ENCODE measurements at places on chromosomes 16 and 17.

- no peak for DNase-seq
These were observed 14.7 kb upstream of the SEZ6 start for GRCh38 chr17:29020576-29020975.

- DNase-seq, result no peak
These were observed 9.3 kb downstream of the UBE2G1 start for GRCh38 chr17:4357030-4357628.

GRCh38 chr17:64095144-64095882, 34.6 kb downstream of the ERN1 start:
- no peak for DNase-seq

DNA sequence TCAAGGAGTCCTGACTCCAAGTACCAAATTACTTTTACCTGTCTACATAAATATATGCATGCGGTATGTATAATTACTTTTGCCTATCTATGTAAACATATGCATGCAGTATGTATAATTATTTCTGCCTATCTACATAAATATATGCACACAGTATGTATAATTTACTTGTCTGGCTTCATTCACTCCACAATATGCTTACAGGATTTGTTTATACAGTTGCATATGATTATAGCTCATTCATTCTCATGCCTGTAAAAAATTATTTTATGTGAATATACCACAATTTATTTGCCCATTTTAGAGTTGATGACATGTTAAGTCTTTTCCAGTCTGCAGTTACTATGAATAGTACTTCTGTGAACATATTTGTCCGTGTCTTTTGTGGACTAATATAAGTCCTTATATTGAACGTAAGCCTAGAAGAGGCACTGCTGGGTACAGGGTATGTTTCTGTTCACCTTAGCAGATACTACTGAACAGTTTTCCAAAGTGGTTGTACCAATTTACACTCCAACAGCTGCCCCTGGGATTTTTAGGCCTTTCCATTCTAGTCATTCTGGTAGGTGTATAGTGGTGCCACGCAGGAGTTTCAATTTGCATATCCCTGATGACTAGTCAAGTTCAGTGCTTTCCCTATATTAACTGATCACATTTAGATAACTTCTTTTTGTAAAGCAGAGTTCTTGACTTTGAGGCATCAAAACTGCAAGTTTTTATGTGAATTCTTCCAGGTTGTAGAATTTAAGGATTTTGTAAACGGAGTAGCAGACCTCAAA, 47.0 kb downstream of the MARVELD3 start:
- DNase-seq, result no peak

- DNase-seq, result peak; percentile 69
These were observed 7.3 kb downstream of the FMNL1 start for GRCh38 chr17:45228763-45229539.

DNA sequence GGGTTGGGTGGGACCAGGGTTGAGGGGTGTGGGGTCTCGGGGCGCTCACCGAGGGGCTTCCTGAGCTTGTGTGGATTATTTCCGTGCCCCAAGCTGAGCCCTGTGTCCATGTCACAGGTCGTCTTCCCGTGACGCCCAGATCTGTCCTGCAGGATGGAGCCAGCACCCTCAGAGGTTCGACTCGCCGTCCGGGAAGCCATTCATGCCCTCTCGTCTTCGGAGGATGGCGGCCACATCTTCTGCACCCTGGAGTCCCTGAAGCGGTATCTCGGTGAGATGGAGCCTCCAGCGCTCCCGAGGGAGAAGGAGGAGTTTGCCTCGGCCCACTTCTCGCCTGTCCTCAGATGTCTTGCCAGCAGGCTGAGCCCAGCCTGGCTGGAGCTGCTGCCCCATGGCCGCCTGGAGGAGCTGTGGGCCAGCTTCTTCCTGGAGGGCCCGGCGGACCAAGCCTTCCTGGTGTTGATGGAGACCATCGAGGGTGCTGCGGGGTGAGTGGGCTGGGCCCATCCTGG, 1.0 kb downstream of the TELO2 start:
- peak; percentile 70 for DNase-seq

DNA sequence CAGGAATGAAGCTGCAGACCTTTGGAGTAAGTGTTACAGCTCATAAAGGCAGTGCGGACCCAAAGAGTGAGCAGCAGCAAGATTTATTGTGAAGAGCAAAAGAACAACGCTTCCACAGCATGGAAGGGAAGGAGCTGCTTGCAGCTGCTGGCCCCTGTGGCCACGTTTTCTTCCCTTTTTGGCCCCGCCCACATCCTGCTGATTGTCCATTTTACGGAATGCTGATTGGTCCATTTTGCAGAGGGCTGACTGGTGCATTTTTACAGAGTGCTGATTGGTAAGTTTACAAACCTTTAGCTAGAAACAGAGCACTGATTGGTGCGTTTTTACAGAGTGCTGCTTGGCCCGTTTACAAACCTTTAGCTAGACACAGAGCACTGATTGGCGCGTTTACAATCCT, 841.5 kb downstream of the CDH11 start:
- DNase-seq, result no peak

DNA sequence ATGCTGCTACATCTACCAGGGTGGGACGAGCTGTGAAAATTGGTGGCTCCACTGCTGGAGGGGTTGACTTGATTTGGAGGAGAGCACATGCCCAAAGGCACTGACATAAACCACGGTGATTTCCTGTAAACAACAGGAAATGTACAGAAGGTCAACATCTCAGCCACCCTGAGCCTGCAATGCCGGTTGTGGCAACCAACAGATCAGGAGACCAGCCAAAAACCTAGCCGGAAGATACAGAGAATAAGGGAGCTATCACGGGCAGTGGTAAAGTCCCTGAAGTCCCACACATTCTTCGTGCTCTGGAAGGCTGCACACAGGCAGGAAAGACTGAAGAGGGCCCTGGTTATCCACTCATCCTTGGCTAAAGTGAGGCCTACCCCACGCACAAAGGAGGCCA, 56.2 kb downstream of the ADCY9 start:
- no peak for DNase-seq

DNA sequence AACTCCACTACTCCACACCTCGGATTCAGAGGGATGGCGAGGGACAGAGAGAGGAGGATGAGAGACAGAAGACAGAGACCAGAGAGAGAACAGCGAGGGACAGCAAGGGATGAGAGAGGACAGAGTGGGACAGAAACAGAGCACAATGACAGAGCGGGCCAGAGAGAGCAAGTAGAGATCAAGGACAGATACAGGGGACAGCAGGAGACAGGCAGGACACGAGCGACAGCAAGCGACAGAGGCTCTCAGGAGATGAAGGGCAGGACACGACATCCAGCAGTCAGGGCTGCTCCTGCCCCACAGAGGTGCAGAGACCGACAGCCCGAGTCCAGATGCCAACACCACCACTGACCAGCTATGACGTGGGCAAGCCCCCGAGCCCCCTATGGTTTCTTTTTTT, 14.9 kb downstream of the CORO7 start:
- DNase-seq, result no peak

GRCh38 chr16:56389554-56389953, 35.8 kb downstream of the AMFR start:
- peak; percentile 100 for DNase-seq

GRCh38 chr17:67829331-67829730, 4.0 kb downstream of the BPTF start:
- DNase-seq, result no peak

GRCh38 chr17:80527016-80527645, 17.5 kb upstream of the RPTOR start:
- DNase-seq, result peak; percentile 46

DNA sequence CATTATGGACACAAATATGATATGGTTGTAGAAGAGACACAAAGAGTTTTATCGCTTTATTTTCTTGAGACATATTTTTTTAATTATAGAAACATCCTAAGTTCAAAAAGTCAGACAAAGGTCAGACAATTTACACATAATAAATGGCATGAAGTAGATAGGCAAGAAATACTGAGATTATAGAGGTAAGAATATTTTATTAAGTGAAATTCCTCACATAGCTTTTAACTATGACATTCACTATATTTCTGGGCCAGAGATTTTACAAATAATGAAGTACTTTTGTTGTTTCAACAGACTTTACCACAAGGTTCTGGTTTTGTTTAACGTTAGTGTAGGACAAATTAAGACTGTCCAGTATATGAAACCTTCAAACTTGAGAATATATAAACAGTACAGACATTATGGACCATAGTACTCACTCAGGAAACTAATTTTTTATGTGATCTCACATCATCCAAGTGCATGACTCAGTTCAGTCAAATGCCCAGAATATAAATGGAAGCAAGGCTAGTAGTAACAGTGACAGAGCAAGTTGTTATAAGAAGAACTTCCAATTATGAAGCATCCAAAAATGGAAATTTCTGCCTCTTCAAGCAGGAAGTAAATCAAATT, 394.8 kb downstream of the KCNJ2 start:
- peak; percentile 14 for DNase-seq

GRCh38 chr16:82735673-82736091, 108.9 kb downstream of the CDH13 start:
- peak; percentile 35 for DNase-seq

- no peak for DNase-seq
These were observed 6.1 kb downstream of the SGSM2 start for GRCh38 chr17:2343421-2343820.

DNA sequence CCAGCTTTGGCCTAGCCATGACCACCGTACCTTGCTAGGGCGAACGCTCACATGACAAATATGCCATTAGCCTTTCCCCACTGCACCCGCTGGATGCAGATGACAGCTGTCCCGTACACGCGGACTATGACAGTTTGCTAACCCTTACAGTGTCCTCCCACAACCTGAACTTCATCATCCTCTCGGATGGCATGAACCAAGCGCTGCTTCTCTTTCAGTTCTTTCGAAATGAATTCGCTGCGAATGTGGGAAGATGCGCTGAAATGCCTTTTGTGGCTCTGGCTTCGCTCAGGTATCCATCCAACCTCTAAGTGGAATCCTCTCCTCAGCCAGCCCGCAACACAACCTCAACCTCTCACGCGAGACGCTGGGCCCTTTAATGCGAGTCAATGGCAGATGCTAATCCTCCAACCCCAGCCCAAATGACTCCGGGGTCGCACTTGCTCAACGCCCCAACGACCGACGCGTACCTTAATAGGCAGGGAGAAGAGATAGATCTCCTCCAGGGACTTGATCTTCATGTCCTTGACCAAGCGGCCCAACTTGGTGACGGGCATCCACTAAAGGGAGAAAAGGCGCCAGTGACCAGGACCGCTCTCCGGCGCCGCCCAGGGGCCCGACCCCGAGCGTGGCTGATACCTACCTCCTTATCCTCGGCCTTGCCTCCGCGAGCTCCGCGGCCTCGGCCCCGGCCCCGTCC, 670 bp downstream of the RPS2 start:
- peak; percentile 26 for DNase-seq

- DNase-seq, result no peak
These were observed 1.1 kb upstream of the CRHR1 start for GRCh38 chr17:45782889-45783592.

- DNase-seq, result peak; percentile 12
These were observed 142.3 kb downstream of the ABCC12 start for GRCh38 chr16:48013491-48013901.

GRCh38 chr17:72947475-72947874, 145.0 kb downstream of the SLC39A11 start:
- no peak for DNase-seq

GRCh38 chr16:89378947-89379771, 111.2 kb downstream of the ANKRD11 start:
- no peak for DNase-seq

GRCh38 chr17:8872705-8873435, 5.4 kb upstream of the PIK3R6 start:
- DNase-seq, result no peak

DNA sequence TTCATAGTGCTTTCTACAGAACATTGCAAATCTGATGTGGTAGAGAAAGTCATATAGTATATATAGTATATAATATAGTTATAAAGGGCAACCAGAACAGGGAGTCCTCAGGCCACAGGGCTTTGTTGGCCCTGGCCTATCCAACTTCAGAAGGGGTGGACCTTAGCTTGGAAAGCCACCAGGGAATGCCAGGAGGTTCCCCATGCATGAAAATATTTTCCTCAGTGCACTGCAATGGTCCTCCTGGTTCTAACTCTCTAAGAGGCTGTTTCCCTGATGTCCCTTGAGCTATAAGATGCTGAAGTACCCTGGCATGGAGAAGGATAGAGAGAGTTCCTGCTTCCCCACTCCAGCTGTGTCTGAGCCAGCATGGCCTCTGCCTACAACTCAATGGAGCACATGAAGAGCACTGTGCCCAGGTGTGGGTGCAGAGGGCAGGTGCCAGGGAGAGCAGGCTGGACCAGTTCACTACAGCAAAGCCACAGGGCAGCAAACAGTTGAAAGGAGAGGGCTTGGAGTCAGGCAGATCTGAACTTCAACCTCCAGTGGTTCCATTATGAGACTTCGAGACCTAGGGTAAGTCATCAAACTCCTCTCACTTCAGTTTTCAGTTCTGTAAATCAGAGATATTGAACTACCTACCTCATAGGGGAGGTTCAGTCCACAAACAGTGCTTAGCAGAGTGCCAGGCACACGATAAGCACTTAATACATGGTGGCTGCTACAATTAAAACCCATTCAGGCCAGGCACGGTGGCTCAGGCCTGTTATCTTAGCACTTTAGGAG, 183.1 kb downstream of the SALL1 start:
- DNase-seq, result no peak

All from fibroblast of skin of back (primary cell).